Left ventricle myocardium inferior (tissue), 1 donor: ENCODE measurements at places on chromosomes 11 and 22.

DNA sequence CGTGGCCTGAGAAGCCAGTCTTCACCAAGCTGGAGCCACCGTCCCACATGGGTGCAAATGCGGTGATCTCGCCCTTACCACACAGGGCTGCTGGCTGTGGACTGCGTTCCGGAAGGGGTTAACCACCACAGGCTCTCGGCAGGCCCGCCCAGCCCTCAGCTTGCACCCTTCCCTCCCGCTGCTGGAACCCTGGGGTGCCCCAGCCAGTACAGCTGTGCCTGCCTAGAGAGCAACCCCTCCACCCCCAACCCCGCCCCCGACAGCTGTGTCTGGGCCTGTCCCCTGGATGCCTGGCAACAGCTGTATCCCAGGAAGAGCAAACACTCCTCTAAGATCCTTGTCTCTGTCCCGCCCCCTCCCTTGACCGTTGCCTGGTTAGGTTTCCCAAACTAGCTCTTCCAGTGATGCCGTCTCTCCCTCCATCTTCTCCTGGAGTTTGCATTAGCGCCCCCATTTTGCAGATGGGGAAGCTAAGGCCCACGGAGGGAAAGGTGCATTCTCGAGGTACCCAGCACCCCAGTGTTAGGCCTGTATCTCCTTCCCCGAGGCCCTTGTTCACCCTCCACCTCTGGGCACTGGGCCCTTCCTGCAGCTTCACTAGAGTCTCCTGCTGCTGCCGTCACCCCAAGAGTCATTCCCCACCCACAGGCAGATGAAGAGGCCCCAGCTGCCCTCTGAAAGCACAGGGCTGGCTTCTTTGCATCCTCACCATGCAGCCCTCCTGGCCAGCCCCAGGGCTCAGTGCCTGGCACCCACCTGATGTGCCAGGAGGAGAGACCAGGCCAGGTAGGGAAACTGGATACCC, 12.6 kb upstream of the COX8A start:
- no peak overlapping the region for H3K4me3 ChIP-seq
- H3K36me3 ChIP-seq, result no peaks in the 10 kb centered on the region
- no peak overlapping the region for H3K27ac ChIP-seq
- peak; percentile 26 for DNase-seq

- no peaks in the 10 kb centered on the region for H3K36me3 ChIP-seq
- H3K27ac ChIP-seq, result peak overlapping the region; percentile 93
- peaks cover 26% of the 10 kb centered on the region for H3K27me3 ChIP-seq
- peaks cover 42% of the 10 kb centered on the region for H3K4me1 ChIP-seq
These were observed 162.2 kb upstream of the NECTIN1 start for GRCh38 chr11:119891055-119891768.

DNA sequence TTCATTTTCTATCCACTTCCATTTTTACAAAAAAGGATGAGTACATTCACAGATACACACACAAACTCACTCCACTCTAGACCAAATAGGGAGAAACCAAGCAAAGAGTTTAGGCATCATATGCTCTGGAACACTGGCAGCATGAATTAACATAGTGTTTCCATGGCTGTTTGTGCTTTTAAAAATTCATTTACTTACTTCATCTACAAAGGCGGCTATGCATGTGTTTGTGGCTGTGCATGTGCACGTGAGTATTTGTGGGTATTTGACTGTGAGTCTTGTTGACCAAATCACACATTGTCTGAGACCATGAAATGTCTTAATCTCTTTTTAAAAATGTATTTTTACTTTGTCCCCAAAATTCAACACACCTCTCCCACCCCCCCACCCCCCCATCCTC, 203.0 kb upstream of the SESN3 start:
- peaks cover 21% of the 10 kb centered on the region for H3K4me1 ChIP-seq
- no peaks in the 10 kb centered on the region for H3K36me3 ChIP-seq
- H3K27ac ChIP-seq, result no peak overlapping the region
- no peak for DNase-seq
- H3K27me3 ChIP-seq, result no peaks in the 10 kb centered on the region
- H3K4me3 ChIP-seq, result no peak overlapping the region

GRCh38 chr11:134049303-134049702, 19.6 kb upstream of the JAM3 start:
- no peak overlapping the region for H3K4me3 ChIP-seq
- no peak for DNase-seq
- peaks cover 37% of the 10 kb centered on the region for H3K4me1 ChIP-seq
- H3K36me3 ChIP-seq, result no peaks in the 10 kb centered on the region
- H3K27me3 ChIP-seq, result no peaks in the 10 kb centered on the region
- H3K27ac ChIP-seq, result no peak overlapping the region

DNA sequence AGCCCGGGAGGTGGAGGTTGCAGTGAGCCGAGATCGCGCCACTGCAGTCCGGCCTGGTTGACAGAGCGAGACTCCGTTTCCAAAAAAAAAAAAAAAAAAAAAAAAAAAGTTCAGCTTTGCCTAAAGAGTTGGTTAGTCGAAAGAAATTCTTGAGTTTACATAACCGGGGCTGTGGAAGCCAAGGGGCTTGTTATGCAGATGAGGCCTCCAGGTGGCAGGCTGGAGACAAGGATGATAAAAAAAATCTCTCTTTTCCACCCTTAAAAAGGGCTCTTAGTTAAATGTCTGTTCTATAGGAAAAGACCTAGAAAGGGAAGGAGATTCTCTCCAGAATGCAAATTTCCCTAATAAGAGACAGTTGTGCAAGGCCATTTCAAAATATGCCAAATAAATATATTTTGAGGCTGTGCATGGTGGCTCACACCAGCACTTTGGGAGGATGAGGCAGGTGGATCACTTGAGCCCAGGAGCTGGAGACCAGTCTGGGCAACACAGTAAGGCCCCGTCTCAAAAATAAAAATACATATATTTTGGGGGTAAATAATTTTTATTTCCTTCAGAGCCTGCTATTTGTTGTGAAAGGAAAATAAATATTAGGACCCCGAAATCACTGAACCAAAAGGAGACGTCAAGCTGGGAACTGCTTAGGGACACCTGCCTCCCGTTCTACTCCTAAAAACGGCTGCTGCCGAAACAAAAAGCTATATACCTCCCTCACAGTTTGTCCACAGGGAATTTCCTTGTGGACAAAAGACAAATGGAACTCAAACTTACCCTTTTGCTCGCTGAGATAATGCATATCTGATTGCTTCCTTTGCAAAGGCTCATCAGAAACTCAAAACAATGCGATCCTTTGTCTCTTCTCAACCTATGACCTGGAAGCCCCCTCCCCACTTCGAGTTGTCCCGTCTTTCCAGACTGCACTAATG, 2.4 kb upstream of the IFITM2 start:
- peak overlapping the region; percentile 93 for H3K27ac ChIP-seq
- H3K27me3 ChIP-seq, result peaks cover 38% of the 10 kb centered on the region
- H3K36me3 ChIP-seq, result no peaks in the 10 kb centered on the region

- no peak for DNase-seq
- no peaks in the 10 kb centered on the region for H3K36me3 ChIP-seq
- peaks cover 41% of the 10 kb centered on the region for H3K4me1 ChIP-seq
- H3K27ac ChIP-seq, result peak within 1 kb of the TSS; percentile 64
- no peak within 1 kb of the TSS for H3K4me3 ChIP-seq
These were observed at the start of gene CHADL for GRCh38 chr22:41240377-41241132. Gene CHADL (minus strand): TSS chr22:41240931. CDS start chr22:41240881, 50 bp downstream.

DNA sequence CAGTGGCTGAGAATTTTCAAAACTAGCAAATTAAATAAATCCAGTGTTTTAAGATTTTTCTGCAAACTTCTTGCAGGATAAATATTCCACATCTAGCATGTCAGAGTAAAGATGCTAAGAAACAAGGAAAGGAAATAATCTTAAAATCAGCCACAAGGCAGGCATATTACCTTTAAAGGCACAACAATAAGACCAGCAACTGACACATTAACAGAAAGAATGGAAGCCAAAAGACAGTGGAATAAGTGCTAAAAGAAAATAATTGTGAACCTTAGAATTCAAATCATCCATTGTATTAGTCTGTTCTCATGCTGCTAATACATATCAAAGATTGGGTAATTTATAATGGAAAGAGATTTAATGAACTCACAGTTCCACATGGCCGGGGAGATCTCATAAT, 132.4 kb downstream of the FAR1 start:
- H3K27ac ChIP-seq, result no peak overlapping the region
- no peak overlapping the region for H3K4me3 ChIP-seq

DNA sequence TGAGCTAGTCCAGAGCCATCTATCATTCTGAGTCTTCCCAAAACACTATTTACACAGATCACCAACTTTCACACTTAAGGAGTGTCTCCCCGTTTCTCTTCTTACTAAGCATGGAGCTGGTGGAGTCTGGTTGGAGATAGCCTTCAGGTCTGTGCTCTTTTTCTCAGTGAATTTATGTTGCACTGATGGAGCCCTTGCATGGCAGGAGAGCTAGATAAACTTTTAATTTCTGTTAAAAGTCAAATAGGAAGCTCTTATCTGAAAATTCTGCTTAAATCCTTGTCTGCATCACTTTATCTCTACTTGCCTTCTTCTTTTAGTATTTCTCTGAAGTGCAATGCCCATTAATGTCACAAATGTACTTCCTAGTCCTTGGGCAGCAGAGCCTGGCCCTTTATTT, 63.4 kb downstream of the ST3GAL4 start:
- H3K4me3 ChIP-seq, result no peak overlapping the region
- H3K27ac ChIP-seq, result peak overlapping the region; percentile 80
- no peaks in the 10 kb centered on the region for H3K27me3 ChIP-seq
- H3K36me3 ChIP-seq, result peaks cover 3% of the 10 kb centered on the region
- H3K4me1 ChIP-seq, result peaks cover 81% of the 10 kb centered on the region

GRCh38 chr11:62544581-62545436, 1.8 kb downstream of the AHNAK start:
- peaks cover 98% of the 10 kb centered on the region for H3K4me1 ChIP-seq
- no peaks in the 10 kb centered on the region for H3K27me3 ChIP-seq
- peak overlapping the region; percentile 100 for H3K4me3 ChIP-seq
- peak overlapping the region; percentile 100 for H3K27ac ChIP-seq

GRCh38 chr11:1776331-1776851, 12.7 kb upstream of the CTSD start:
- no peaks in the 10 kb centered on the region for H3K36me3 ChIP-seq
- H3K4me3 ChIP-seq, result no peak overlapping the region
- H3K27me3 ChIP-seq, result peaks cover 33% of the 10 kb centered on the region
- no peak overlapping the region for H3K27ac ChIP-seq
- no peak for DNase-seq

DNA sequence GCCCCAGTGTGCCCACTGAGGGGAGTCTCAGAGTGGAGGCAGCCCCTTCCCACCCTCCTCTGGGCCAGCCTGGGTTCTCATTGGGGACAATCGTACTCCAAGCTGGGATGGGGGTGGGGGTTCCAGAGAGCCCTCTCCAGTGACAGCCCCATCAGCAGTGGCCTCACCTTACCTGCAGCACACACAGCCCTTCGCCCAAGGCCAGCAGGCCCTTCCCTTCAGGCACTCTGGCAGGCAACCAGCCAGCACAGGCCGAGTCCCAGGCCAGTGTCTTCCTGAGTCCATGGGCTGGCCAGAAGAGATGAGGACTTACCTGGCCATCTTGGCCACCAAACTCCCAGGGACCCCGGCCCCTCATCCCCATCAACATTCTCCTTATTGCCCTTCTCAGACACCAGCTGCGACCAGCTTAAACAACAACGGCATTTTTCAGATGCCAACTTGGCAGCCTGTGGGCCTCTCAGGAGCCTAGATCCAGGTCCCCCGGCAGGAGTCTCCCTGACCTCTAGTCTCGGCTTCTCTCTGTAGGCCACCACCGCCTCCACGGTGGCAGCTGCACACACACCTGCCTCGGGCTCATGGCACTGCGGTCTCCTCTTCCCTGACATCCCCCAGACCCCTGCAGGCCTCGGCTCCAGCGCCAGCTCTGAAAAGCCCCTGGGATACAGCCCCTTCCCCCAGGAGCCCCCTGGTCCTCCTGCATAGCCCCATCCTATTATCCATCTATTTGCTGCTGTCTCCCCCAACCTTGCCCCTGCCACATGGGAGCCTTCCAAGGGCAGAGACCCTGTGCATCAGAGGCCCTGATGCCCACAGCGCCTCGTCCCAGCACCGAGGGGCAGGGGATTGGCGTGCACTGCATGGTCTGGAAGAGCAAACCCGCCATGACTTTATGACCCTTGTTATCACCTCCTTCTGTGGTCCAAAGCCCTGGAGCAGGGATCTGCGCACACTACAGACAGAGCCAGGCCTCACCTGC, 111.2 kb upstream of the FGF3 start:
- no peak for DNase-seq

DNA sequence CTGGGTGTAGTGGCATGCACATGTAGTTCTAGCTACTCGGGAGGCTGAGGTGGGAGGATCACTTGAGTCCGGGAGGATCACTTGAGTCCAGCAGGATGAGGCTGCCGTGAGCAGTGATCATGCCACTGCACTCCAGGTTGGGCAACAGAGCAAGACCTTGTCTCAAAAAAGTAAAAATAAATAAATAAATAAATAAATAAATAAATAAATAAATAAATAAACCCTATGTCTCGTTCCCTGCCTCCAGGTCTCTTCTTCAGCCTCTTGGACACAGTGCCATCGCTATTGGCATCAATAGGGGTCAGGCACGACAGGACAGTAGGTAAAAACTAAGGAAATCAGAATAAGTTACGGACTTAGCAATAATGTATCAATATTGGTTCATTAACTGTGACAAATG, 23.4 kb upstream of the SYT12 start:
- no peak overlapping the region for H3K27ac ChIP-seq
- no peaks in the 10 kb centered on the region for H3K36me3 ChIP-seq
- H3K4me3 ChIP-seq, result no peak overlapping the region
- peaks cover 8% of the 10 kb centered on the region for H3K4me1 ChIP-seq
- no peak for DNase-seq
- H3K27me3 ChIP-seq, result no peaks in the 10 kb centered on the region

GRCh38 chr11:35750981-35751663, 88.5 kb downstream of the TRIM44 start:
- H3K4me1 ChIP-seq, result peaks cover 11% of the 10 kb centered on the region
- DNase-seq, result no peak
- H3K27ac ChIP-seq, result no peak overlapping the region
- no peak overlapping the region for H3K4me3 ChIP-seq

GRCh38 chr11:84069048-84069447, 782.9 kb upstream of the CCDC90B start:
- no peak overlapping the region for H3K4me3 ChIP-seq
- DNase-seq, result no peak
- H3K36me3 ChIP-seq, result no peaks in the 10 kb centered on the region
- H3K4me1 ChIP-seq, result no peaks in the 10 kb centered on the region
- H3K27me3 ChIP-seq, result no peaks in the 10 kb centered on the region
- H3K27ac ChIP-seq, result no peak overlapping the region

DNA sequence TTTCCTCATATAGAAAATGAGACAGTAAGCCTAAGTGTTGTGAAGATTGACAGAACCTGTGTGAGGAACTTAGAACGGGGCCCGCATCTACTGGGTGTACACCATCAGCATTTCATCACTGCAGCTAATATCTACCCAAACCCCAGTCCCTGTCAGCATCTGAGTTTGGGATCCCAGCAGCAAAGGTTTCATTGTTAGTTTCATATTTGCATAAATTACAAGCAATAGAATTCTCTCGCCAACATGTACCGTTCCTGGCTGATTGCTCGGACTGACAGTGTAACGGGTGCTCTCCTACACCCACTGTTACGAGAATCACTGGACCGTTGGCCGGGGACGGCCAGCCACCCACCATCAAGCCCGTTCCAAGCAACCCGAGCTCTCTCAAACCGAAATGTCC, 10.4 kb upstream of the TMPRSS6 start:
- no peak overlapping the region for H3K27ac ChIP-seq
- DNase-seq, result no peak
- no peaks in the 10 kb centered on the region for H3K4me1 ChIP-seq
